ENCODE measurements at places on chromosomes 3 and 15.

- DNase-seq, result no peak
Observed at GRCh38 chr3:114816052-114816451, 331.0 kb downstream of the ZBTB20 start.

DNA sequence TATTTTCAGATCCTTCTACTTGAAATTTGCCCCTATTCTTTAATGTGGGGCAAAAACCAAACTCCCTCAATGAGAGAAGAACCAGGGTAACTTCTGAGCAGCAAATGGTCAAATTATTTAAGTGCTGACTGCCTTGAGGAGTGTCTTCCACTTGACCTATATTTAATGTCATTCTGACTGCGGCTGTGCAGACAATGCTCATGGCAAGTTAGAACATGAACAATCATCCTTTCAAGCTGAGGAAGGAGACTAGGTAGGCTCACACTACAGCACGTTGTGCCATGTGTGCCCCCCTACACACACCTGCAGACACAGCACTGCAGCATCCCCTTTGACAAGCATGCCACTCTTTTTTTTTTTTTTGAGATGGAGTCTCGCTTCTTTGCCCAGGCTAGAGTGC lies 98.2 kb downstream of the OSBPL10 start:
- no peak for DNase-seq

DNA sequence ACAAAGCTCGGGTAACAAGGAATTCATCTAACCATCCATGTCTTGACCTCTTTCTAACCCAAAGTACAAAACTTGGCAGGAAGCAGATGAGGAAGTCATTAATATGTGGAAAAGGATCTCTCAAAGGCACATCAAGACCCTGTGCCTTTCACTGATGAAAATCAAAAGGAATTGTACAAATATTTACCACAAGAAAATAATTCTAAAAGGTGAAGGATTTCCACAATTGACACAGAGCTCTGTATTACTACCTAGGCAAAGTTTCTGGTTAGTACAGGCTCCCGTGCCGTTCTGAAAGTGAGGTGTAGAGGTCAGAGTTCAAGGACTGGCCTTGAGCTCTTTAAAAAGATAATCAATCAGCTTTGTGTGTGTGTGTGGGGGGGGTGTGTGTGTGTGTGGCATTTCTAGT lies 239.7 kb upstream of the ICE2 start:
- DNase-seq, result no peak

DNA sequence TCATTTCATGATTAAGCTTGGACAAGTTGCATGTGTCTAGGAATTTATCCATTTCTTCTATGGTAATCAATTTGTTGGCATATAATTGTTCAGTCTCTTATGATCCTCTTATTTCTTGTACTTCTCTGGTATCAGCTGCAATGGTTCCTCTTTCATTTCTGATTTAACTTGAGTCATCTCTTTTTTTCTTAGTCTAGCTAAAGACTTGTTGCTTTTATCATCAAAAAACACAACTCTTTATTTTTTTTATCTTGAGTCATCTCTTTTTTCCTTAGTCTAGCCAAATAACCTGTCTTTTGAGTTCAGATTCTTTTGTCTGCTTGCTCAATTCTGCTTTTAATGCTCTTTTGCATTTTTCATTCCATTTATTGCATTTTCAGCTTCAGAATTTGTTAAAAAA lies 37.3 kb downstream of the UBE3A start:
- no peak for DNase-seq

DNA sequence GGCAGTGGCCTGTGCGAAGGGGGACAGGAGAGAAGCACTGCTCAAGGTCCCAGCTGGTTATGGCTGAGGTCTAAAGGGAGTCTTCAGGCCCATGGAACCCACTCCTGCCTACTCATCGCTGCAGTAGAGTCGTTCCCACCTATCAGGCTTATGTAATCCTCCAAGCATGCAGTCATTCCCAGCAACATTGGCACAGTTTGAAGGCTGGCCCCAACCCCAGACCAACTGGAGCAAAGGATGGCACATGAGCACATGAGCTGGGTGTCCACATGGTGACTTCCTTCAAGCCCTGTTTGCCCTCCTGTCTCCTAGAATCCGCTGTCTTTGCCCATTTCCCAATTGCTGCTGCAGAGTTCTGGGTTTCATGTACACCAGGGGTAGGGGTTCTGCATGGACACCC lies 60.5 kb upstream of the FGD5 start:
- no peak for DNase-seq

- DNase-seq, result no peak
Observed at GRCh38 chr15:33460166-33460805, 149.5 kb downstream of the RYR3 start.

- no peak for DNase-seq
Observed at GRCh38 chr3:108175352-108175751, 46.9 kb downstream of the IFT57 start.

GRCh38 chr3:67045711-67046465 lies 47.8 kb downstream of the KBTBD8 start:
- no peak for DNase-seq

- DNase-seq, result no peak
Observed at GRCh38 chr15:90862964-90863778, 5.2 kb upstream of the FURIN start.

- DNase-seq, result no peak
Observed at GRCh38 chr3:37032961-37033360, 39.6 kb downstream of the MLH1 start.

DNA sequence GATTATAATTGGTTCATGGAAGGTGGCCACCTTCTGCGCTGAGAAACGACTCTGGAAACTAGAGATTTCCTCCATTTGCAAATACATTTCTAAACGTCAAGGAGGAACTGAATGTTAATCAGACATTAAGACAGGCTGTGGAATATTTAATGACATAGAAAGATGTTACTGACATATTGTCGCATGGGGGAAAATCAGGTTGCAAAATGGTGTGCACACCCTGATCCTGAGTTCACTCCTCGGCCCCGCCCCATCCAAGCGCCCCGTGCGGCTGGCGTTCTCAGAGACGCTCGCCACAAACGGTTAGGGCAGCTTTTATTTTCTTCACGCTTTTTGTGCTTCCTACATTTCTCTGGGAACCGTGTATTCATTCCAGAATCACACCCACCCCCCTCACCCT lies 10.7 kb downstream of the H1-8 start:
- DNase-seq, result no peak

GRCh38 chr15:64315216-64315615 lies 40.8 kb downstream of the CSNK1G1 start:
- DNase-seq, result no peak

DNA sequence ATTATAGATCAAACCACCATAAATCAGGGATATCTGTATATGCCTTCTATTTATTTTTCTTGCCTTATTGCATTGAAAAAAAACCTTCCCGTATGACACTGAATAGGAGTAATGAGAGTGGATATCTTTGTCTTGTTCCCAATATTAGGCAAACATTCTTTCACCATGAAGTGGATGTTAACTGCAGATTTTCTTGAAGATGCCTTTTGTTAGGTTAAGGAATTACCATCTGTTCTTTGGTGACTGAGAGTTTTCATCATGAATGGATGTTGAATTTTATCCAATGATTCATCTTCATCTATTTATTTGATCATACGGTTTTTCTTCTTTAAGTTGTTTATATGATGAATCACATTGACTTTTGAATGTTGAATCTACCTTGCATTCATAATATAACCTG lies 47.1 kb upstream of the MECOM start:
- no peak for DNase-seq

GRCh38 chr3:152272771-152273242 lies 4.1 kb downstream of the MBNL1 start:
- no peak for DNase-seq

- no peak for DNase-seq
Observed at GRCh38 chr3:71854096-71854495, 69.1 kb upstream of the PROK2 start.

- no peak for DNase-seq
Observed at GRCh38 chr15:40239693-40240618, 1.1 kb downstream of the PAK6 start.

DNA sequence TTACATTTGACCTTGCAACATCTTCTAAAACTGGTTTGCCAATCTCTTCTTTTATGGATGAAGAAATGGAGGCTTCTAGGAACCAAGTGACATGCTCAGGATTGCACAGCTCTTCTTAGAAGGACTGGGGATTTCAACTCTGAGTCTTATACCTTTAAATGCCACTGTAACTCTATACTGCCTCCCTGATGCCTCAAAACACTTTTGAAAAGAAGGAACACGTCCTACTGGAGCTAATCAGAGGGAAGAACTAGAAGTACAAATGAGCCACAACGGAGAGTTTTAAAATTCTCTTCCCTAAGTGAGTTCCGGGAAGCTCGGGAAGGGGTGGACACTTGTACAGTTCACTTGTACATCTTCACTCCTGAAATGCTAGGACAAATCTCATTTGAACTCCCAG lies 949 bp upstream of the MITF start:
- DNase-seq, result no peak
